ENCODE measurements at places on chromosomes 12 and 14. TPM values are rescaled to one million over a fixed set of nuclear protein-coding genes. Genes with fewer than 3 reads are reported as not detected.

DNA sequence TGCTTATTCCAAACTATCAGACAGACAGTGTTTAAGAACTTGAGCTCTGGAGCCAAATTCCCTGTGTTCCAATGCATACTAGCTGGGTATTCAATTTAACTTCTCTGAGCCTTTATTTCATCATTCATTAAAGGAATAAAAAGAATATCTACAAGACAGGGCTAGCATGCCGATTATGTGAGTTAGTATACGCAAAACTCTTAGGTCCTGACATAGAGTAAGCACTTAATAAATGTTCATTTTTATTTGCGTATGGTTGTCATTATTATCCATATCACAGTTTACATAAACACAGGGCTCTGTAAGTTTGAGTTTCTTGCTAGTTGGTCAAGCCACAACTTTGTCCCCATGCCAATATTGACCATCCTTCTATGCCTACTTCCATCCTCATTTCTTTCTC is 161.5 kb downstream of the NUAK1 start:
- DNase-seq, result no peak

- no peak for DNase-seq
Observed at GRCh38 chr14:37181441-37181840, 9.0 kb upstream of the SLC25A21 start.

- DNase-seq, result no peak
Observed at GRCh38 chr12:65879878-65880277, 55.6 kb downstream of the HMGA2 start.

DNA sequence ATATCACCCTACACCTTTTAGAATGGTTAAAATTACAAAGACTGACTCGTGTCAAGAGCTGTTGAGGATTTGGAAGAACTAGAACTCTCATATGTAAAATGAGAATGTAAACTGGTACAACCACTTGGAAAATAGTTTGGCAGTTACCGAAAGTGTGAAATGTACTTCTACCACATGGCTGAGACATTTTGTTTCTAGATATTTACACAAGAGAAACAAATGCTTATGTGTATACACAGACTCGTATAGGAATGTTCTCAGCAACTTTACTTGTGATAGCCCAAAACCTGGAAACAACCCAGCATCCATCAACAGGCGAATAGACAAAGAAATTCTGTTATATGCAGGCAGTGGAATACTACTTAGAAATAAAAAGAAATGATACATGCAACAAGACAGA is 103.0 kb downstream of the BRMS1L start:
- no peak for DNase-seq

CD4 gene
- 0.54 TPM for total RNA-seq

DNA sequence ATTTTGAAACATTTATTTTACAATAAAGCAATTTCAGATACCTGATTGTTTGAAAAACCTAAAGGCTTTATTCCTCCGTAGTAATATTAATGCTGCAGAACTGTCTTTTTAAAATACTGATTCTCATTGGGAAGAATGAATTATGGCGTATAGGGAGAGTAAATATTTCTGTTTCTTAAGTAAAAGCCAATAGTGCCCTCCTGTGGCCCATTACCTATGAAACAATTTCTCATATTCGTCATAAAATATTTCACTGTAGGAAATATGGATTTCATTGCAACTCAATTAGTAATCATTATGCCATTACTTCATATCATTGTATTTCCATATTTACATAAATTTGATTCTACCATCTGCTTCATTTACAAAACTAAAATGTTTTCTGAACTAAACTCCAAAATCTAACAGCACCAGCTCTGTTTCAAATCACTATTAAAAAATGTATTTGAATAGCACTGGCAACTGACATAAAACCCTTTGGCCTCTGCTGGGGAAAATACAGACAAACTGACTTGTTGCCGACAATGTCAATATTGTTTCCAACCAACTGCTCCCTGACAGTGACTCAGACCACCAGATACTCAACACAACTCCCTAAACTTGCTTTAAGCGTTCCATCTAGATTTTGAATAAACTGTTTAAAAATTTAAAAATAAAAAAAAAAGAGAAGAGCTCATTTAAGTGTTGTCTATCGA is 290.3 kb downstream of the NAV3 start:
- DNase-seq, result no peak

GUCY2C gene
- total RNA-seq, result not detected

GRCh38 chr14:37969511-37969979 is 238.2 kb upstream of the SSTR1 start:
- DNase-seq, result no peak

- peak; percentile 25 for DNase-seq
Observed at GRCh38 chr12:120249875-120250795, 15.4 kb downstream of the PXN start.

GAS2L3 gene
- total RNA-seq, result not detected

DNA sequence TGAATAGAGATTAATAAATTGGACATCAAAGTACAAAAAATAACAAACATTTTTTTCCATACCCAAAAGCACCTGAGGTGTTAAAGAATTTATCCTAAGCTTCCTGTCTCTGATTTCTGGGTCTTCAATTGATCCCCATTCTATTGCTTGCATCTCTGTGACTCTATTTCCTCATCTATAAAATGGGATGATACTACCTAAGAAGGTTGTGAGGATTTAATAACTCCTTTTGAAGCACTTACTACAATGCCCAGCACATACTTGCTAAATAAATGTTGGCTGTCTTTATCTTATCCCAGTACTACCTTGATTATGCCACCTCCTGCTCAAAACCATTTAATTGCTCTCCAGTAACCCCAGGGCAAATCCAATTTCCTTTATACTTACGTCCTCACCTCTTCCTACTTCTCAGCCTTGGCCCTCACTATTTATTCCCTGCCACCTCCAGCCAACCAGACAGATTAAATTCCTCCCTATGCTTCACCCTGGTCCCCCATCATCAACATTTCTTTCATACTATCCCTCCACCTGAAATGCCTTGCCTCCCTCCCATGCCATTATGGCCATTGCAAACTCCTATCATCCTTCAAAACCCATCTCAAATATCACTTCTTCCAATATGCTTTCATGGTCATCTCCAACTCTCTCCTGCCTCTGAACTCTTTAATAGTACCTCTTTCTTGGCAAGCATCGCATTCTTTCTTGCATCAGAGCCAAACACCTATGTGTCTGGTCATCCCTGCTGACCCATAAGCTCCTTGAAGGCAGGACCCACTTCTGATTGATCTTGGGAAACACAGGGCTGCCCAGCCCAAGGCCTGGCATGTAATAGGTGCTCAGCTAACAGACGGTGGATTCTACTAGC is 7.9 kb upstream of the ASIC1 start:
- no peak for DNase-seq

RITA1 gene
- total RNA-seq, result 4.5 TPM

C12orf60 gene
- total RNA-seq, result not detected

DNA sequence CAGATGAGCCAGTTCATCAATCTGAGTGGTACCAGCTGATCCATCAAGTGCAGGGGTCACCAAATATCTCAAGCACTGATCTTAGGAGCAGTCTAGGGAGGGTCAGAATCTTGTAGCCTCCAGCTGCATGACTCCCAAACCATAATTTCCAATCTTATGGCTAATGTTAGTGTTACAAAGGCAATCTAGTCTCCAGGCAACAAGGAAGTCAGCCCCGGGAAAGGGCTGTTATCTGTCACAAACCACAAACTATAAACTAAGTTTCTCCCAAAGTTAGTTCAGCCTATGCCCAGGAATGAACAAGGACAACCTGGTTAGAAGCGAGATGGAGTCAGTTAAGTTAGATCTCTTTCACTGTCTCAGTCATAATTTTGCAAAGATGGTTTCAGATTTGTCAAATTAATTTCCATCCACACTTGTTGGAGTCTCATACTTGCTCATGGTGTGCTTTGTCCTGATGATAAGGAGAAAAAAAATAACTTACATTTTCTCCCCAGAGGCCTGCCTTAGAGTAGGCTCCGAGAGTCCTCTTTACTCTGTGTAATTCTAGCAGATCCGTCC is 3.9 kb upstream of the ABHD4 start:
- DNase-seq, result no peak

RFX4 gene
- not detected for total RNA-seq

DNA sequence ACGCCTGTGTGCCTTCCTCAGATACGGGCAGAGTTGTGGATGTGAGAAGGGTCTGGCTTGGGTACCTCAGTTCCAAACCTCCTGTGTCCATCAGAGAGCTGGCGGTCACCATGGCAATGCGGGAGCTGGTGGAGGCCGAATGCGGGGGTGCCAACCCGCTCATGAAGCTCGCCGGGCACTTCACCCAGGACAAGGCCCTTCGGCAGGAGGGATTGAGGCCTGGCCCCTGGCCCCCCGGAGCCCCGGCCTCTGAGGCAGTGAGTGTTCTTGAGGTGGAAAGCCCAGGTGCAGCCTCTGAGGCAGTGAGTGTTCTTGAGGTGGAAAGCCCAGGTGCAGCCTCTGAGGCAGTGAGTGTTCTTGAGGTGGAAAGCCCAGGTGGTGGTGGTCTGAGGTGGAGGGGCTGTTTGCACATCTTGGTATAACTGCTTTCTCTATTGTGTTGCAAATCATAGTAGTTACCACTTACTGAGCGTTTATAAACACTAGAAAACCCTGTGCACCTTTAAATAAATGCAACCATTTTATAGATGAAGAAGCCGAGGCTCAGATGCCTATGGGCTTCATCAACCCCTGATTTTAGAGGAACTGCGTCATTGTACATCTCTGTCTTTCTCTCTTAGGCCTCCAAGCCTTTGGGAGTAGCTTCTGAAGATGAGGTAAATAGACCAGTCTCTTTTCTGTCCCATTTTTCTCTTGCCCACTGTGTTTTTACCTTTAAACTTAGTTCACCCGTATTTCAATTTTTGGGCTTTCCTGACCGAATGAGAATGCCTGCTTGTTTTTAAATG is 976 bp downstream of the PEX5 start:
- peak; percentile 22 for DNase-seq

DNA sequence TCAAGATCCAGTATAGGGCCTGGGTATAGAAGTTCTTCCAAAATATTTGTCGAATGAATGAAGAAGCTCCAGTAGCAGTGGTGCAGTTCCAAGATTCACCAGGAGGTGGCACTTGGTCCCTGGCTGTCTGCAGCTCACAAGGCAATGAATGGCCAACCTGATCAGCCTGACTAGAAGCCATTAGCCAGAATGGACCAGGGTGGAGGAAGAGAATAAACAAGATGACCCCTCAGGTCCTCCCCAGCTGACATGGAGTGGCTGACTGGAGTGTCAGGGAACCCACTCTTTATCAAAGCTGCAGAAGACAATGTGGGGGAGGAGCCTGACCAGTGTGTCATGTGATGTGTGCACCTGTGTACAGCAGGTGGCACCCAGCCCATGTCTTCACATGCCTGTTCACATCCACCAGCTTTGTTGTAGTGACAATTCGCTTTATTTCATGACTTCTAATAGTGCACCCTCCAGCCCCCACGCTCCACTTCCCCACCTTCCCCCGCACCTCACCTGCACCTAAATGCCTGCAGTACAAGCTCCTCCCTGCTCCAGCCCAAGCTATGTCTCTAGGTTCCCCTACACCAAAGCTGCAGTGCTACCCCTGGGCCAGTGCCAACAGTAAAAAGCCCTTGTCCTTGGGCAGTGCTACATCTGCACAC is 3.0 kb downstream of the LTBP2 start:
- peak; percentile 78 for DNase-seq

DNA sequence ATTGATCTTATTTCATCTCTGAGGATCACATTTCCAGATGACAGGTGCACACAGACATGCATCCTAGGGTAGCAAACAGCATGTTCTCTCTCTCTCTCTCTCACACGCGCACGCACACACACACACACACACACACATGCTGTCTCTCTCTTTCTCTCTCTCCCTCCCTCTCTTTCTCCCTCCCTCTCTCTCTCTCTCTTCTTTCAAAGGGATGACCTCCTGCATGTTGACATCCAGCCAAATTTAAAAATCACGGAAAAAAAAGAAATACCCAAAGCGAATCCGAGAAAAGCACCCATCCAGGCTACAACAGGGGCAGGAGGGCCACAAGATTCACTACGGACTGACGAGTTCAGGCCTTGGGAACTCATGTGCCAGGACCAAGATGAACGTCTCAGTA is 2.3 kb downstream of the KSR2 start:
- no peak for DNase-seq

CISTR gene
- not detected for total RNA-seq

WDHD1 gene
- total RNA-seq, result 1.6 TPM

GRCh38 chr12:67772267-67773169 is 124.0 kb downstream of the DYRK2 start:
- DNase-seq, result no peak

DNA sequence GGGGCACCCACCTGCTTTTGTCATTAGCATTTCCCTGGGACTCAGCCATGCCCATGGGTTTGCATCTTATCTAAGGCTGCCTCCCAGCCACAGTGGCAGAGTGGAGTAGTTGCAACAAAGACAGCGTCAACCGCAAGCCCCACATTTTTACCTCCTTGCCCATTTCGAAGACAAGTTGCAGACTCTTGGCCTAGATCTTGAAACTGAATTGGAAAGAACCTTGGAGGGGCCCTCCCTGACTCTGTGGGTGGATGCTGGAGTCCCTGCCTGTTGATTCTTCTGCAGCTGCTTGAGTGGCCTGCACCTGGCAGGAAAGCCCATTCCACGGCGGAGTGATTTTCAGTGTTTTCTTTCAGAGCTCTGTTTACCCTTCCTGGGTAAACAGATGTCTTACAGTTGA is 309.0 kb downstream of the VRK1 start:
- DNase-seq, result no peak

- DNase-seq, result no peak
Observed at GRCh38 chr14:61452452-61452851, 131.1 kb downstream of the PRKCH start.

DNA sequence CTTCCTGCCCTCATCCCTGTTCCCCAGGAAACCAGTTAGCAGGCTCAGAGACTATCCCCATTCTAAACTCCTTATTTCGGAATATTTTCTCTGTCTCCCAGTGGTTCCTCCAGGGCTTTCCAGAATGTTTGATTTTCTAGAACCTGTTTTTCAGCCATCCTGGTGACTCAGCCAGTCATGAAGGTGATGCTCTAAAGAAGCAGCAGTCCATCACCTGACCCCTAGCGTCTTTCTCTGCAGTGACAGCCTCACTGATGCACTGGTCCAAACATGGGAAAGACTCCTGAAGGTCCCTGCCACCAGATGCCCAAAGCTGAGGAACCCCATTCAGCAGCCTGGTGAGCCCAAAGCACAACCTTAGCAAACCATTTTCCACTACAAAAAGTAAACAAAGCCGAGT is 212.6 kb downstream of the PHETA1 start:
- DNase-seq, result no peak

GRCh38 chr12:74476234-74476633 is 61.4 kb upstream of the ATXN7L3B start:
- no peak for DNase-seq

- DNase-seq, result no peak
Observed at GRCh38 chr12:130116791-130117190, 45.5 kb upstream of the FZD10 start.

GRCh38 chr14:47678993-47679392 is 3.6 kb upstream of the MDGA2 start:
- no peak for DNase-seq

GRCh38 chr14:33323979-33324378 is 385.3 kb downstream of the NPAS3 start:
- no peak for DNase-seq

KRT4 gene
- total RNA-seq, result not detected

- DNase-seq, result no peak
Observed at GRCh38 chr12:105261010-105261409, 25.0 kb upstream of the APPL2 start.
